Activated CD8-positive, alpha-beta T cell treated with anti-CD3 and anti-CD28 coated beads for 36 hours (primary cell): ENCODE measurements at places on chromosomes 5 and 9. TPM values are rescaled to one million over a fixed set of nuclear protein-coding genes. Genes with fewer than 3 reads are reported as not detected.

C1QTNF2 gene
- total RNA-seq: not detected

ELAVL2 gene
- total RNA-seq: not detected

PAPPA gene
- total RNA-seq: not detected

GFI1B gene
- total RNA-seq: not detected

TEX48 gene
- not detected for total RNA-seq

ACTBL2 gene
- not detected for total RNA-seq

NEURL1B gene
- 0.22 TPM for total RNA-seq

SLC6A7 gene
- total RNA-seq: not detected

UIMC1 gene
- 54.1 TPM for total RNA-seq

FUT7 gene
- 0.09 TPM for total RNA-seq

ARHGEF28 gene
- 0.05 TPM for total RNA-seq

AFF4 gene
- total RNA-seq: 19.4 TPM

IFNB1 gene
- 0.87 TPM for total RNA-seq

AJM1 gene
- total RNA-seq: 5.8 TPM

STOML2 gene
- total RNA-seq: 208 TPM

MLANA gene
- total RNA-seq: not detected

SPINK7 gene
- not detected for total RNA-seq

DBN1 gene
- total RNA-seq: 105 TPM

PCDHA3 gene
- not detected for total RNA-seq

FPGS gene
- total RNA-seq: 80.4 TPM

ENG gene
- total RNA-seq: 14.2 TPM

SLC46A2 gene
- total RNA-seq: not detected

IRX2 gene
- total RNA-seq: not detected

SPATA31E1 gene
- total RNA-seq: not detected

SCGB3A2 gene
- total RNA-seq: not detected

IFNA13 gene
- total RNA-seq: not detected

IL9 gene
- total RNA-seq: not detected

KCNV2 gene
- total RNA-seq: not detected

GABBR2 gene
- not detected for total RNA-seq

MOB3B gene
- total RNA-seq: 0.67 TPM

ZNF366 gene
- not detected for total RNA-seq

ANKRD34B gene
- total RNA-seq: not detected

FBP2 gene
- not detected for total RNA-seq

MSX2 gene
- not detected for total RNA-seq

AQP7 gene
- total RNA-seq: not detected

HNRNPAB gene
- total RNA-seq: 392 TPM

FYB1 gene
- total RNA-seq: 82.8 TPM

C5orf46 gene
- not detected for total RNA-seq

MGAT1 gene
- total RNA-seq: 161 TPM

MYO10 gene
- 0.09 TPM for total RNA-seq

ISL1 gene
- total RNA-seq: not detected

NMUR2 gene
- total RNA-seq: not detected

CCDC107 gene
- total RNA-seq: 12.1 TPM

SIT1 gene
- total RNA-seq: 102 TPM

ARSI gene
- total RNA-seq: not detected

DMAC1 gene
- total RNA-seq: 58.6 TPM

DNM1 gene
- 0.59 TPM for total RNA-seq

FABP6 gene
- total RNA-seq: not detected

SHLD3 gene
- total RNA-seq: 5.2 TPM

IFNA7 gene
- not detected for total RNA-seq

SAXO1 gene
- total RNA-seq: 0.07 TPM

EGFL7 gene
- 1.1 TPM for total RNA-seq

GPR151 gene
- not detected for total RNA-seq

PRELID2 gene
- 2.7 TPM for total RNA-seq
